ENCODE measurements at places on chromosomes 12 and 14.

GRCh38 chr14:102342238-102342637, 20.5 kb downstream of the CINP start:
- DNase-seq = no peak

- DNase-seq = no peak
These were observed 1.4 kb upstream of the TRMT61A start for GRCh38 chr14:103527408-103528145.

GRCh38 chr12:14656846-14657245, 39.6 kb downstream of the GUCY2C start:
- DNase-seq = no peak

- DNase-seq = no peak
These were observed 43.8 kb upstream of the TSPAN11 start for GRCh38 chr12:30882706-30883105.

DNA sequence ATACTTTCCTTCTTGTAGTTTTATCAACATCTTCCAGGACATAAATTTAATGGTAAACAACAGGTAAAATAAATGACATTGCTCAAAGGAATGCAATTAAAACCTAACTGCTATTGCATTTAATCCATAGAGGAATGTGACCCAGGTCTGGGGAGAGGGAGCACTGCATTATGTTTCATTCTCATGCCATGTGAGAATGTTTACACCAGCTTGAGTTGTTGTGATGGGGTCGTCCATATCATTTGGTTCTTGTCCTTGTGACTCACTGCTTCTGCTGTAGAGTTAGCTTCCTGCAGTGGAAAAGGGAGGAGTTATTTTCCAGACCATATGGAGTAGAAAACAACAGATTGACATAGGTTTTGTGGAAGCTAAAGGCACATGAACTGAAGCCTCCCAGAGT, 129.3 kb upstream of the PMCH start:
- DNase-seq = no peak

DNA sequence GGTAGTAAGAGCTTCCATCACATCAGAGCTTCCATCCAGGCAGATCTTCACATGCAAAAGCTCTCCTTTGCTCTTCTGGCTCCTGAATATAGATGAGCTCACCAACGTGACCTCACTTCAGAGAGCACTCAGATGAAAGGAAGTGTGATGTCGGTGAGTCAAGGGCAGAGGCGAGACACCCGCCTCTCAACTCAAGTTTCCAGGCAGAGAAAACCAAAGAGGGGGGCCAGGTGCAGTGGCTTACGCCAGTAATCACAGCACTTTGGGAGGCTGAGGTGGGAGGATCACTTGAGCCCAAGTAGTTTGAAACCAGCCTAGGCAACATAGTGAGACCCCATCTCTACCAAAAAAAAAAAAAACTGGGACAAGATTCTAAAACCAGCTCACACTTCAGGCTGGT, 126.9 kb downstream of the DUSP6 start:
- DNase-seq = no peak

DNA sequence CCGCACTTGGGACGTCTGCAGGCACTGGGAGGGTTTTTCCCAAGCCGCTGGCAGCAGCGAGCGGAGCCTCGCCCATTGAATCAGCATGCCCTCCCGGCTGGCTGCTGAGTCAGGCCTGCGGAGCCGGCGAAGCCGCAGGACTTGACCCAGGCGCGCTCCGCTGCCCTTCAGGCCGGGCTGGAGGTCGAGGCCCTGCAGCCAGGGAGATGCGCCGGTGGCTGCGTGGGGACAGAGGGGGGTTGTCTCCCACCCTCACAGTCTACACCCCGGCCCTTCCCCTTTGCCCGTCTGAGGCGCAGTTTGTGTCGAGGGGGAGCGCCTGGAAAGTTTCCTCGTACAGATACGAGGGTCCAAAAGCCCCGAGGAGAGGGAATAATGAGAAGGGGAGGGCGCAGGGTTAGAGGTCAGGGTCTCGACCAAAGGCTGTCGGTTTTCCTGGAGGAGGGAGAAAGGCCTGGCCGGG, 759 bp upstream of the KLC1 start:
- DNase-seq = peak; percentile 66

DNA sequence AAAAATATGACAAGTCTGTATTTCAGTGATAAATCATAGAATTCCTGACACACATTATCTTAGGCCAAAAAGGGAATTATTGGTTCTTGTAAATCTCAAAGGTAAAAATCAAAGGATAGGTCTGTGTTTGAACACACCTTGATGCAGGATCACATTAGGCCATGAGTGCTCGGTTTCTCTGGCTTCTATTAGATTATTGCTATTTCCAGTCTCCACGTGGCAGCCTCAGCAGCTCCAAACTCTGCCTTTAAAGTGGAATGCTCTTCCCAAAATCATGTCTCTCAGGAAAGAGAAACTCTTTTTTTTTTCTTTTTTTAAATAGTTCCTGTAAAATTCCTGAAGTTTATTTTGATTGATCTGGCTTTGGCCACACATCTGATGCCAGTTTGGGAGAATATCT, 105.6 kb upstream of the FRMD6 start:
- peak; percentile 28 for DNase-seq

DNA sequence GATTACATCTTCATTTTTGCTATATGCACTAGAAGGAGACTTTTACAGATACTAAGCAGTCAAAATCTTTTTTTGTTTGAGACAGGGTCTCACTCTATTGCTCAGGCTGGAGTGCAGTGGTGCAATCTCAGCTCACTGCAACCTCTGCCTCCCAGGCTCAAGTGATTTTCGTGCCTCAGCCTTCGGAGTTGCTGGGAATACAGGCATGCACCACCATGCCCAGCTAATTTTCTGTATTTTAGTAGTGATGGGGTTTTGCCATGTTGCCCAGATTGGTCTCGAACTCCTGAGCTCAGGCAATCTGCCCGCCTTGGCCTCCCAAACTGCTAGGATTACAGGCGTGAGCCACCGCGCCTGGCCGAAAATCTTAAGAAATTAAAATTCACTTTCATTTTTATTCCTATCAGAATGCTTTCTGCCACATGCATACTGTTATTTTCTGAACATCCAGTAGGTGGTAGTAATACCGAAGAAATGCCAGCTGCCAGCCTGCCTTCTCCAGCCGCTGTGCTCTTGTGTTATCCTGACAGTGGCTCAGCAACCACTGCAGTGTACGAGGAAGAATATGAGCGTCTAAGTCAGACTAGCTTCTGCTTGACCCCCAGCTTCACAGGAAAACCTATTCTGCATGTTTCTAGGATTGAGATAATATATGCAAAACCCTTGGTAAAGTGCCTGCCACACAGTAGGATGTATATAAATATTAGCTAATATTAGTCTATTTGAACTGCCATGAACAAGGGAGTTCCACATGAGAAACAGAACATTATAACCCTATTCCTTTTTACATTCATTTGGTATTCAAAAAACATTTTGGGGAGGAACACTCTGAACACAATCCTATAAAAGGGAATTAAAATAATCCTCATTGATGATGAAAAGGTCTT, 54.2 kb downstream of the RPAP3 start:
- DNase-seq = peak; percentile 60

DNA sequence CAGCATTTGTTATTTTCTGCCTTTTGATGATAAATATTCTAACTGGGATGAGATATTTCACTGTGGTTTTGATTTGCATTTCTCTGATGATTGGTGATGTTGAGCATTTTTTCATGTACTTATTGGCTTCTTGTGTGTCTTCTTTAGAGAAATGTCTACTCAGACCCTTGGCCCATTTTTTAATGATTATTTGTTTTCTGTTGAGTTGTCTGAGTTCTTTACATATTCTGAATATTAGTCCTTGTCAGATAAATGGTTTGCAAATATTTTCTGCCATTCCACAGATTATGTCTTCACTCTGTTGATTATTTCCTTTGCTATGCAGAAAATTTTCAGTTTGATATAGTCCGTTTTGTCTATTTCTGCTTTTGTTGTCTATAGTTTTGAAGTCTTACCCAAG, 317.0 kb downstream of the CEP128 start:
- no peak for DNase-seq

DNA sequence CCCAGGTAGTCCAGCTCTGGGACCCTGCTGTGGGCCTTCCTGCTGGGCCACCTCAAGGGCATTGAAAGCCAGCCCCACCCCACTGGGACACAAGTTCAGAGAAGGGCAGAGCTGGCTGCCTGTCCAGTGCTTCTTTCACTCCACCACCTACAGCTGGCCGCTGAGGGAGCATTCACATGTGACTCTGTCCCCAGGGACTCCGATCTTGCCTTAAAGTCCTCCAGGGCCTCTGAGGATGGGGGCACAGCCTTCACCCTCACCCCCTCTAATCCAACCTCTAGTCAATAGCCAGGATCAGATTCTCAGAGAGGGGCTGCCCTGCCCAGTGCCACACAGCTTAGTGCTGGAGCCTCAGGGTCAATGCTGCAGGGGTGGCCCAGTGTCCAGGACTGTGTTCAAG, 5.0 kb upstream of the CYP46A1 start:
- no peak for DNase-seq

GRCh38 chr12:70002912-70003255, 177.9 kb downstream of the MYRFL start:
- no peak for DNase-seq

DNA sequence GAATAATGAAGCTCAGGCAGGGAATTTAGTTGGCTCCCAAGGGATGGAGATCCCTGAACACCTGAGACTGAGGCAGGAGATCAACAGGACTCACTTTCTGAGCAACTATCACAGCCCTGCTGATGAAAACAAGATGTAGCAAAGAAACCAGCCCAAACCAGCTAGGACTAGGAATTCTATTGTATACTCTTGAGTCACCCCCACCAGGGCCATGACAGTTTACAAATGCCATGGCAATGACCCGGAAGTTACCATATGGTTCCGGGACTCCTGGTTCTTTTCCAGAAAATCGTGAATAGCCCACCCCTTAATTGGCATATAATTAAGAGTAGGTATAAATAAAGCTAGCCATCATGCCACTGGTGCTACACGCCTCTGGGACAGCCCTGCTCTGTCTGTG, 46.0 kb upstream of the OASL start:
- no peak for DNase-seq

DNA sequence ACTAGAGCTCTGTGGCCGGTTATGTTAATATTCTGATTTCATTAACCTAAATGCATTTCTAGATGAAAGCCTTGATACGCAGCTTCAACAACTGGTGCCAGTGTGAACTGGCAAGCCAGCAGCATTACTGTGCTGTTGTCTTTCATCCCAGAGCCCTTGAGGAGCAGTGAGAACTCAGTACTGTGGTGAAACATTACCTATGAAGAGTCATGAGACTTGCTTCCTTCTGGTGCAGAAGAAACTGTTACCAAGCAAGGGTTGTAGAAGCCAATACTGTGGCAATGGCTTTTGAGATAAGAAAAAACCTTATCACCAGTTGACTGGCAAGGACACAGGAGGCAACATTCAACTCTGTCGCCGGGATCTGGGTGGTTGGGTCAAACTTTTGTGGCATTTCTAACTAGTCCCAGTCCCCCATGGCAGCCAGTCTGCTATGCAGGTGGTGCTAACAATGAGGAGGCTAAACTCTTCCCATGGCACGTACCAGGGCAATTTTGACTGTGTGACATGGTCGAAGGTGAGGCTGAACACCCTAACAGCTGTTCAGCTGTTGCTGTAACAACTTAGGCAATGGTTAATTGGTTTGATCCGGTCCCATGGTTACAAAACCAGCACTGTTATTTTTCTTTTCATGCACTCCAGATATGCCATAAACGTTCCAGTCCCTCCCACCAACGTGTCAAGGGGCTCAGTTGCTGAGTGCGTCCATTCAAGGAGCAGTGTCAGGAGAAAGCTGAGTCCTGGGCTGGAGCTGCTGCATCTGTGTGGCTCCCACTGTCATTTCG, 12.6 kb upstream of the LGALS3 start:
- DNase-seq = no peak

DNA sequence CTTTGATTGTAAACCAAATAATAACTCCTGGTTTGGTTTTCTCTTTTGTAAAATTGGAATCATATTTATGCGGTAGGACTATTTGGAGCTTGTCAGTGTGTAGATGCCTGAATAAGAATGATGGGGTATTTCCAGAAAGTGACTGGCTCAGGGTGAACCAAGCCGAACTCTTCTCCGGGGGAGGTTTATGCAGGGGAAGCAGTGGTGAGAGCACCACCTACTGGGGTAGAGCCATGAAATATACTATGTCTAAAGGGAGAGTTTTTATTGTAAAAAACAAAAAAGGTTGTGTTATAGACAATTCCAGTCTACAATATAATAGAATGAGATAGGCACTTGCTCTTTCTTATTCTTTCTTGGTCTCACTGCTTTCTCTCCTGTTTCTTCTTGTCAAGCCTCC, 222.9 kb upstream of the SLC16A7 start:
- no peak for DNase-seq

GRCh38 chr14:34766606-34767005, 52.2 kb upstream of the CFL2 start:
- DNase-seq = no peak

DNA sequence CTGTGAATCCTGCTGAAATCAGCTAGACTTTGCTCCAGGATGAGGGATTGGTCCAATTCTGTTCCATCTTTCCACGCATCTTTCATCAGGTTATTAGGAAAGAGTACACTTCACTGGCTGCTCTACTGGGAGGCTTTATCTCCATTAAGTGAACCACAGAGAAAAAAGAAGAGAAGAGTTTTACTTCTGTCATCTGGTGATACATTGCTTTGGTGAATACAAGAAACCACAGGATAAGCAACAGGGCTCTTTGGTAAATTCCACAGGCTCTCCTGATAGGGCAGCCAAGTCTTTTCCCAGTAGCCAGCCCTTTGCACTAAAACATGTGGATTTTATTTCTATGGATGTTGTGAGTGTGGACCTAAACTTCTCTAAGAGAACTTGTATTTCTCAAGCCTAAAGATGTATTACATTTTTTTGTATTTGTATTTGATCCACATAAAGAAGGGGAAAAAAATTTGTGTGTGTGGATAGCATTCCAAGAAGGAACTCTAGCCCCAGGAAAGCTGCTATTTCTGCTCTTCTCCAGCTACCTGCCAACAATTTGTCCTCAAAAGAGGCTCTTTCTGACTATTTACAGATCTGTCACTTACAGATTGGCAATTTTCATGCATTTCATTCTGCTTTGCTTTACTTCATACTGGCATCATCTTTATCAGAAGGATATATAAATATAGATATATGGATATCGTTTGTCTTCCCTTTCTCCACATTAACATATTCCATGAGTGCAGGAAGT, 1117.6 kb upstream of the TMEM132C start:
- DNase-seq = no peak

DNA sequence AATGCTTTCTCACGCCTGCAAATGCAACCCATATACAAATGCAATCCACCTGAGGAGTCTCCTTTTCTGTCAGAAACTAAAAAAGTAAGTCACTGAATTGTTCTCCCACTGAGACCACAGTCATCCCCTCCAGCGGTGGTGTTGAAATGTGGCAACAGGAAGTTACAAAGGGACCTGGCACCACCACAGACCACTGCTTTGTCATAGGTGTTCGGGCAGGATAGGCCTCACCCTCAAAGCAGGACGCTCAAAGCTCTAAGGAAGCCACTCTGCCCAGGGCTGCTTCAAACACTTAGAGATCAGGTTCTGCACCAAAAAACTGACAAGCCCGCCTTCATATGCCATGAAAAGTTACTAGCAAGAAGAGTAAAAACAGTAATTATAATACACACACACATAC, 11.3 kb downstream of the PHLDA1 start:
- DNase-seq = no peak

GRCh38 chr14:91078095-91078737, 17.8 kb upstream of the RPS6KA5 start:
- no peak for DNase-seq

- DNase-seq = no peak
These were observed 305.2 kb upstream of the FOXG1 start for GRCh38 chr14:28461389-28461788.
